ENCODE measurements at places on chromosomes 4 and X. TPM values are rescaled to one million over a fixed set of nuclear protein-coding genes. Genes with fewer than 3 reads are reported as not detected.

- no peak for DNase-seq
Observed at GRCh38 chrX:26409636-26410035, 193.7 kb downstream of the MAGEB5 start.

- no peak for DNase-seq
Observed at GRCh38 chr4:136001791-136002190, 1530.5 kb downstream of the PCDH18 start.

Gene TMPRSS11B
- total RNA-seq: not detected

Gene SASH3
- 0.03 TPM for total RNA-seq

All from HT1080 (cell line).